ENCODE measurements at places on chromosomes 11 and 22.

GRCh38 chr22:23742505-23743264, 8.2 kb downstream of the ZNF70 start:
- DNase-seq: no peak

- DNase-seq: no peak
Measured at GRCh38 chr11:96335388-96335787, 7.6 kb downstream of the MAML2 start.

DNA sequence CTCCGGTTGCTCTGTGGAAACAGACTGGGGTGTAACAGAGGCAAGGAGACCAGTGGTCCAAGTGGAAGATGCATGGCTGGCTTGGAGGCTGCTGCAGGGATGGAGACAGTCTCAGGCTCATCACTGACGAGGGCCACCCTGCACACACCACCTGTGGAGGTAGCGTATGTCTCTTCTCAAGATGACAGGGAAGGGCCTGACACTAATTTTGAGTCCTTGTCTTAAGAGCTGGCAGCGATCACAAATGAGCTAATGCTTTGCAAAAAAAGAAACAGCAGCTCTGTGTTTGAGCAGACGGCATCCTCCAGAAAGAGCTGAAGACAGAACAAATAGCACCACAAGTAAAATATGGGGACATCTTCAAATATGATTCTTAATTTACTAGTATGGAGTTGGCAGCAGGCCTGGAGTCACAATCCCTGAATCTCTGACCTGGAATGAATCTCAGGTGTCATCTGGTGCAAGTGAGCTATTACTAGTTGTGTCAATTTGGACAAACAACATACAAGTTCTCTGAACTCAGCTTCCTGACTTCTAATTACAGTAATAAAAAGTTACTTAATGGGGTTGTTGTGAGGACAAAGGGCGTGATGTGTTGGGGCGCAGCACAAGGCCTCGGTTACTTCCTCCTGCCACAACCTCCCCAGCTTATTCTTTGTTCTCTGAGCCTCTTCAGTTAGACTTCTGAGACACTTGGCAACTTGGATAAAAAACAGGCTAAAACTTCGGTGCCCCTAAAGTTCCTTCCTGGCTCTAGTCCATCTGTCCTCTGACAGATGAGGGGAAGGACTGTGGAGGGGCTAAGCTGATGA, 95.2 kb upstream of the BID start:
- DNase-seq: no peak

- no peak for DNase-seq
Measured at GRCh38 chr11:85109141-85109540, 518.0 kb downstream of the DLG2 start.

GRCh38 chr22:41917903-41918791, 3.3 kb upstream of the SHISA8 start:
- no peak for DNase-seq

DNA sequence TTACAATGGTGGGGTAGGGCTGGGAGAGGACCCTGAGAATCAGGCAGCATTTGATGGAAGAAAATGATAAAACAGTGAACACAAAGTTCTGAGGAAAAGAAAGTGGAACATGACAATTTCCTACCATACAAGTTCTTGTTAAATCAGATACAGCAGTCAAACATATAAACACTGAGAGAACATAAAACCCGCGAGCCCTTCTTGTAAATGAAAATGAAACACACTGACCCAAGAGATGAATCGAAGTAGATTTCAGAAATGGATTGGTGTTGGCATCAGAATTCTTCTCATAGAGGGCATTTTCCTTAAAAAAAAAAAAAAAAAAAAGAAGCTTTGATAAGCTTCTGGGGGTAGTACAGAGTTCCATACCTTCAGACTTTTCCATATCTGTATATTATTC, 134.7 kb upstream of the TMEM45B start:
- DNase-seq: no peak
